ENCODE measurements at places on chromosomes 6 and 20. TPM values are rescaled to one million over a fixed set of nuclear protein-coding genes. Genes with fewer than 3 reads are reported as not detected.

Gene PSORS1C2
- polyA plus RNA-seq = not detected

Gene ELOVL4
- polyA plus RNA-seq = not detected

Gene KCNK5
- polyA plus RNA-seq = 0.08 TPM

Gene DSP
- not detected for polyA plus RNA-seq

Gene TTK
- polyA plus RNA-seq = 0.54 TPM

Gene C4A
- polyA plus RNA-seq = not detected

Gene CLPSL1
- polyA plus RNA-seq = not detected

Gene OCSTAMP
- not detected for polyA plus RNA-seq

Gene PIGT
- 164 TPM for polyA plus RNA-seq

Gene ADGRG6
- polyA plus RNA-seq = not detected

Gene HCK
- 8.8 TPM for polyA plus RNA-seq

Gene RPP40
- polyA plus RNA-seq = 8.8 TPM

All from immature natural killer cell (primary cell).